Suppressor macrophage treated with lipopolysaccharide for 1 hour (primary cell): ENCODE measurements at places on chromosomes 7 and 10.
A peak's percentile ranks its signal among the peaks of the same experiment; 100 is the strongest.

- no peak for DNase-seq
Measured at GRCh38 chr7:152128741-152129461, 103.4 kb downstream of the GALNT11 start.

GRCh38 chr10:31771331-31771831 lies 157.2 kb downstream of the ARHGAP12 start:
- DNase-seq: no peak

DNA sequence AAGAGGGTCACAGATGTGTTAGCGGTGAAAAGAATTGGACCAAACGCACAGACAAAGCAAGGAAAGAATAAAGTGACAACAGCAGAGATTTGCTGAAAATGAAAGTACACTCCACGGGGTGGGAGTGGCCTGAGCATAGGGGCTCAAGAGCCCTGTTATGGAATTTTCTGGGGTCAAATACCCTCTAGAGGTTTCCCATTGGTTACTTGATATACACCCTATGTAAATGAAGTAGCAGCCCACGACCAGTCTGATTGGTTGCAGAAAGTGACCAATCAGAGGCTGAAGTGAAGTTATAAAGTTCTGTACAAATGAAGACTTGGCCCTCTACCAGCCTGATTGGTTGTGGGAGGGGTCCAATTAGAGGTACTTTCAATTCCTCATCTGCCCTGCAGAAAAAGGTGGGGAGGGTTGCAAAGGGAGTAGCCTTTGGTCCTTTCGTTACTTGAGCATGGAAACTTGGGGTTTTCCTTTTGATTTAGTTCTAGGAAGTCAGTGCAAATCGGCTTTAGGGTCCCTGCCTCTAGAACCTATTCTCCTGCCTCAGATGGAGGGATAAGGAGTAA lies 125.6 kb upstream of the PRPS1L1 start:
- DNase-seq: no peak

DNA sequence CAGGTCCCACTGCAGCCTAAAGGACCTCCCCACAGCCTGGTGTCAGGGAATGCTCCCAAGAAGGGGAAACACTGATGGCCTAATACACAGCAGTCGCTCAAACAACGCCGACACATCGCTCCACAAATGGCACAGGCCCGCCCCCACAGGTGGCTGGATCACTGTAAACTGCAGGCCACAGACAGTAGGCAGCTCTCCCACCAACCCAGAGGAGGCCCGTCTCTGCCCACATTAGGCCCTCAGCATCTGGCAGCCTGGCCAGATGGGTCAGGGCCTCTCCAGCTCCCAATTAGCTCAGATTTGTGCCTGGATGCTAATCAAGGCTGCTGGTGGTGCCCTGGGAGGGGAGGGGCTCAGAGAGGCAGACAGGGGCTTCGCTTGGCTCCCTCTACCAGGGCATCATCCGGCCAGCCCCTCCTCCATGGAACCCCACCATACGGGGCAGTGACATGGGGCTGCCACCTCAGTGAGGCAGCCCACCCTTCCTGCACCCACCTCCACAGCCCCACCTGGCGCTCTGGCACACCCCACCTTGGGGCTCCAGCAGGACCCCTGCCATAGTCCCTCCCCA lies 42.7 kb downstream of the CAMK2B start:
- DNase-seq: peak; percentile 58

DNA sequence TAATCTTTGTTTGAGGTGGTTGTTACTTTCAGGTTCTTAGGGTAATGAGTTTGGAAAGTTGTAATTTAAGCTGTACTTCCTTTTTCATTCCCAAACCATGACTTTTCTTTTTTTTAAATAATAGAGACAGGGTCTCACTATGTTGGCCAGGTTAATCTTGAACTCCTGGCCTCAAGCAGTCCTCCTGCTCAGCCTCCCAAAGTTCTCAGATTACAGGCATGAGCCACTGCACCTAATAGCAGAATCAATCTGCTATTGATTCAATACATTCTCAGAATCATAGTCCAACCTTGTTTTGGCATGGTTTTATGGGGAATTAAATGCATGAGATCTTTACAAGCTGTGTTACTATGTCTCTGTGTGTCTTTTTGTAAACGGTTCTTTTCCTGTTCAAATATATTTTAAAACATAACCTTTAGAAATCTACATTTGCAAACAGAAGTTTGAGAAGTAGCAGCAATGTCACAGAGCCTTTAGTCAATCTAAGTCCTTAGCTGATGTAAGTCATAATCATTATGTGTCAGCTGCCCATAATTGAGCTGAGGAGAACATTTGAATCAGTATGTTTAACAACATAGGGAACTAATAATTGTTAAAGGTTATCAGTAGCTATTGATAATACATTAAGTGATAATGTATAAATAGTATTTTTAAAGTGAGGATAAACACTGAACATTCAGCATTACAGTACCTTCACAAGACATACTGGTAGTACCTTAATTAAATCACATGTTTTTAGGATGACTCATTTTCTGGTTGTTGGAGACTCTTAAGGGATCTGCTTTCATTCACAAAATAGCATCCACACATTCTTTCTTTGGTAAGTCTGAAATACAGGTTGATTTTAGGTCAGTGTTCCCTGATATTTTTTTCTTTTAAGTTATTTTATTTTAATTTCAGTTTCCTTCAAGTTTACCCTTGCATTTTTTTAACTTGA lies 8.8 kb downstream of the INPP5F start:
- no peak for DNase-seq

DNA sequence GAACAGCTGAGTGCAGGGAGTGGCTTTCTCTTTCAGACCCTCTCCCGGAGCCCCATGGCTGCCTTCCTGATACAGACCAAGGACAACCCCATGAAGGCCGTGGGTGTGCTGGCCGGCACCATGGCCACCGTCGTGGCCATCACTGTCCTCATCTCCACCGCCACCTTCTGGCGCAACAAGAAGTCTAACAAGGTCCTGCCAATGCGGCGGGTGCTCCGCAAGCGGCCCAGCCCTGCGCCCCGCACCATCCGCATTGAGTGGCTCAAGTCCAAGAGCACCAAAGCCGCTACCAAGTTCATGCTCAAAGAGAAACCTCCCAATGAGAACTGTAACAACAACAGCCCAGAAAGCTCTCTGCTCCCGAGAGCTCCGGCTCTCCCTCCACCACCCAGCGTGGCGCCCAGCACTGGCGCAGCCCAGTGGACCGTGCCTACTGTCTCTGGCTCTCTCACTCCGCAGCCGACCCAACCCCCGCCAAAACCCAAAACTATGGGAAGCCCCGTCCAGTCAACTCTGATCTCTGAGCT lies 11.2 kb downstream of the LRIT2 start:
- no peak for DNase-seq

GRCh38 chr10:116952729-116953128 lies 52.3 kb downstream of the SHTN1 start:
- DNase-seq: peak; percentile 31

DNA sequence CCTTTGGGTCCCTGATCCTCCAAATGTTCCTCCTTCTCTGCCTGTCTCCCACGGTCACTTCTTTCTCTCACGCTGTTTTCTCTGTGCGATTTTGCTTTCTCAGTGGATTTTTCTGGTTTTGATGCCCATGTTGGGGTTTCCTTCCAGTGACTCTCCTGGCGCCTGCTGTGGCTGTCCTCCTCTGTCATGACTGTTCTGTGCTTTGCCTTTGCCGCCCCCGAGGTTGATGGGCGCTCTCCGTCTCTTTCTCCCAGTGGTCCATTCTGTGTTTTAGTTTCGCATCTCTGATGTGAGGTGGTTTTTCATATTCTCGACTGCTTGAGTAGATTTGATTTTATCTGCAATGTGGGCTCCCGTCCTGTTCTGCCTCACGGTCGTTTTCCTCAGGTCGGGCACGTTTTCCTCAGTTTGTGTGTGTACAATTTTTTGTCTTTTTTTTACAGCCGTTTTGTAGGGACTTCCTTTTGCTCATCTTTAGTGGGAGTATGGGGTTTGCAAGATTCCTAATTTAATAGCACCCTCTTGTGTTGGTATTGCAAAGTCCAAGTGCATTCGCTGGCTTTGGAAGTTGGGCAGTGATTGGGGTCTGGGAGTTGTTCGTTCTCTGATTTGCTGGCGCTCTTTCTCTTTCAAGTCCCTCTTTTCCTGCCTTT lies 100.0 kb downstream of the INPP5A start:
- DNase-seq: peak; percentile 83

GRCh38 chr7:127786184-127786583 lies 134.2 kb downstream of the SND1 start:
- no peak for DNase-seq

- DNase-seq: peak; percentile 28
Measured at GRCh38 chr7:27689591-27690164, 27.0 kb upstream of the HIBADH start.

- DNase-seq: no peak
Measured at GRCh38 chr7:140901941-140902302, 22.8 kb downstream of the BRAF start.

- no peak for DNase-seq
Measured at GRCh38 chr7:7017707-7018280, 164.6 kb upstream of the C1GALT1 start.

DNA sequence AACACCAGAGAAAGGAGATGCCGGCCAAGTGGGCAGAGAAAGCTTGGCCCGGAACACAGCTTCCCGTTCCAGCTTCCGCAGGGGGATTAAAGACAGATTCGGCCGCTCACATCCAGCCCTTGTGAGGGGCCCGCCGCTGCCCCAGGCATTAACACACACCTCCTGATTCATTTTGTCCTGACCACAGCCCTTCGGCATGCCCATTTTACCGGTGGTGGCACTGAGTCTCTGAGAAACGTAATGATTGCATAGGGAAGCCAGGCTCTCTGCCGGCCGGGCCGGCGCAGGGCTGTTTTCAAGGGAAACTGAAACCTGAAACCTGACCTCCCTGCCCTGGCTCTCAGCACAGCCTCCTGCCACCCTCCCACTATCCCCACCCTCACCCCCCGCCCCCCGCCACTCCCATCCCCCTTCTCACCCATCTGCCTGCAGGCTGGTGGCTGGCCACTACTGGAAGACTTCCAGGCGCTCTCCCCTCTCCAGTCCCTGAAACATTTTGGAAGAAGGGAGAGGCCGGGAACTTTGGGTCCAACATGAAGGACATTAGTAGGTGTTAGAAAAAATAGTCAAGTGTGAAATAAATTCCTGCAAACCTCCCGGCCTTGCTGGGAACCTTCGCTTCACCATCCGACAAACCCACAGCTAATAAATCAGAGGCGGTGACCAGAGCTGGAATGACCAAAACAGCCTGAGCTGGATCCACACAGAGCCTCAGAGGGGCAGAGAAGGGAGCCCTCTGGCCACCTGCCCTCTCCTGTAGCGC lies 83.5 kb upstream of the CUX1 start:
- DNase-seq: peak; percentile 77

GRCh38 chr7:1957471-1958225 lies 275.1 kb downstream of the MAD1L1 start:
- DNase-seq: no peak

DNA sequence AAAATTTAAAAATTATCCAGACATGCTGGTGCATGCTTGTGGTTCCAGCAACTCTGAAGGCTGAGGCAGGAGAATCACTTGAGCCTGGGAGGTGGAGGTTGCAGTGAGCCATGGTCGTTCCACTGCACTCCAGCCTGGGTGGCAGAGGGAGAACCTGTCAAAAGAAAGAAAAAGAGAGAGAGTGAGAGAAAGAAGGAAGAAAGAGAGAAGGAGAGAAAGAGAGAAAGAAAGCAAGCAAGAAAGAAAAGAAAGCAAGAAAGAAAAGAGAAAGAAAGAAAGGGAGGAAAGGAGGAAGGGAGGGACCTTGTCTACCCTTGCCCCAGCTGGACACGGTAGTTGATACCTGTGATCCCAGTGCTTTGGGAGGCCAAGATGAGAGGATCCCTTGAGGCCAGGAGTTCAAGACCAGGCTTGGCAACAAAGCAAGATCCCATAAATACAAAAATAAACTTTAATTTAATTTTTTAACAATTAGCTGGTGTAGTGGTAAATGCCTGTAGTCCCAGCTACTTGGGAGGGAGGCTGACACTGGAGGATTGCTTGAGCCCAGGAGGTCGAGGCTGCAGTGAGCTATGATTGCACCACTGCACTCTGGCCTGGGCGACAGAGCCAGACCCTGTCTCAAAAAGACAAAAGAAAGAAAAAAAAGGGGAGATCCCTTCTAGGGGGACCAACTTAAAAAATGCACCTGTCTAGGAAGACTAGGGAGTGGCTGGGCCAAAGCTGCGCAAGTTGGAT lies 9.2 kb downstream of the NYAP1 start:
- DNase-seq: no peak

GRCh38 chr7:89339748-89340147 lies 544.2 kb upstream of the TEX47 start:
- DNase-seq: no peak

GRCh38 chr7:42151309-42151708 lies 85.7 kb downstream of the GLI3 start:
- DNase-seq: no peak

- DNase-seq: no peak
Measured at GRCh38 chr10:132209130-132209529, 22.4 kb downstream of the DPYSL4 start.

DNA sequence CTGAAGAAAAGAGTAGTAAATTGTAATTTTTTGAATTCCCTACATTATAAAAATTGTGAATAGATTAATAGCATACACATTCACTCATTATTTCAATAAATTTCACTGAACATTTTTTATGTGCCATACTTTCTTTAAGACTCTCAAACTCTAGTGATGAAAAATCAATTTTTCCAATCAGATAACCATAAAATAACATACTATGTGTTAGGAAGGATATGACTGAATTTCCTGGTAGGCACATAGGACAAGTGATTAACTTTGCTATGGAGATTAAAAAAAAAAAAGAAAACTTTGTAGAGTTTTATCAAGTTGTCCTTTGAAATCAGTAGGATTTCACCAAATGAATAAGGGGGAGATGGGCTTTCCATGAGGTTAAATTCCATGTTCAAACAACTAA lies 1597.3 kb upstream of the LRRTM3 start:
- DNase-seq: no peak

DNA sequence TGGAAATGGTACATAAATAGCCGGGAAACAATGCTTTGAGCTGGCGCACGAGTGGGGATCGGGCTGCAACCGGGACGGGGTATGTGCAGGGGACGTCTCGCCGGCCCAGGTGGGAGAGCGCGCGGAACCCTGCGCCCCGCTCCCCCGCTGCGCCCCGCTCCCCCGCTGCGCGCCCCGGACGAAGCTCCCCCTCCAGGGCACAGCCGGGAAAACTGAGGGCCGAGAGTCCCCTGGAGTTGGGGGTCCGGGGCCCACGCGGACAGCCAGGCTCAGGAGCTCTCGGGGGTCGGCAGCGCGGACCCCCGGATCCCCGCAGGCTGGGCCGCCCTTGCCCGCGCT lies 514 bp downstream of the RADIL start:
- DNase-seq: no peak

DNA sequence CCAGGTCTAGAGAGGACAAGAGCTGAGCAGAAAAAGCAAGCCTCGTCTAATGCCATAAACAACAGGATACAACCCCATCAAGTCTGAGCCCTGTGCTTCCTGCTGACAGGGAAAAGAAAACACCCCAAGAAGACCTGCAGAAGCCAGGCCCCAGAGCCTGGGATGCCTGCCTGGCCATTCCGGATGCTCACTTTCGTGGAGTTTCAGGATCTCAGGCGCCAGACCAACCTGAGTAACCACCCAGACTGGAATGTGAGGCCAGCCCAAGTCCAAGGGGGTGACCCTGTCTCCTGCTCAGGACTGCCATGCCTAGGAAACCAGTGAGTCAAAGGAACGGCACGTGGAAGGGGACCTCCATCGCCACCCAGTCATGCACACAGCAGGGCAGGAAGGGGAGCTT lies 74.3 kb downstream of the PLXNA4 start:
- no peak for DNase-seq

- DNase-seq: no peak
Measured at GRCh38 chr7:57424515-57425238, 25.3 kb upstream of the ZNF716 start.

GRCh38 chr10:33154590-33154989 lies 179.9 kb downstream of the NRP1 start:
- no peak for DNase-seq
